Coronary artery (tissue), 2 donors: ENCODE measurements at places on chromosomes 2 and 18.

DNA sequence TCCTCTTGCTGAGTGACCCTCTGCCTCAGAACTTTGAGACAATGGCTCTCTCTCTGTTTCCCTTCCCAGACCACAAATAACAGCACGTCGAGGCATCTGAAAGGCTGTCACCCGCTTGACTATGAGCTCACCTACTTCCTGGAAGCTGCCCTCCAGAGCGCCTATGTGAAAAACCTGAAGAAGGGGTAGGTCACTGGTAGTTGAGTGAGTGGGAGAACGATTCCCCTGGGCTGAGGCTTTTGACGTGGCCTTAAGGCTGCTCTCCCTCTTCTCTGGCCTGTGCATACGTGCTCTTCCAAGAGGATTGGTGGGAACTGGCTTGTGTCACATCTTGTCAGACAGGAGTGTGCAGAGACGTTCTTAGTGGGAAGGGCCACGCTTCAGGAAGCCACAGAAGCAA, 63.1 kb upstream of the MCFD2 start:
- no peak for DNase-seq

- DNase-seq = no peak
Observed at GRCh38 chr18:40917056-40917455, 1038.0 kb upstream of the PIK3C3 start.

DNA sequence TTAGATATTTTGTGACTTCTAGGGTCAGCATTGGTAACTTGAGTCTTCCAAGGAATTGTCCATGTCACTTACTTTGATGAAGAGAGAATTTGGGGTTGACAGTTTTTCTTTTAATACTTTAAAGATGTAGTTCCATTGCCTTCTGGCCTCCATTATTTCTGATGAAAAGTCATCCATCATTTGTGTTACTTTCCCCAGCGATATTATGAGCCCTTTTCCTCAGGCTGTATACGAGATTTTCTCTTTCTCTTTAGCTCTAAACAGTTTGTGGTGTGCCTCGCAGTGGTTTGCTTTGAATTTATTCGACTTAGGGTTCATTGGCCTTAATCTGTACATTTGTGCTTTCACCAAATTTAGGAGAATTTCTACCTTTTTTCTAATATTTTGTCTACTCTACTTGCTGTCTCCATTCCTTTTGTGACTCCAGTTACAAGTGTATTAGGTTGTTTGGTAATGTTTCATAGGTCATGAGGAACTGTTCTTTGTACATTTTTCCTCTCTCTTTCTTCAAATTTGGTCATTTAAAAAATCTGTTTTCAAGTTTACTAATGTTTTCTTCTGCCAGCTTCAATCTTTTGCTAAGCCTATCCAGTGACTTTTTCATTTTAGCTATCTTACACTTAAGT, 131.4 kb upstream of the OTOS start:
- DNase-seq = no peak

GRCh38 chr2:231617059-231617926, 24.6 kb downstream of the TEX44 start:
- DNase-seq = no peak

- DNase-seq = no peak
Observed at GRCh38 chr2:111173338-111173737, 52.6 kb downstream of the BCL2L11 start.

- DNase-seq = no peak
Observed at GRCh38 chr18:13871701-13872100, 43.6 kb downstream of the MC2R start.

DNA sequence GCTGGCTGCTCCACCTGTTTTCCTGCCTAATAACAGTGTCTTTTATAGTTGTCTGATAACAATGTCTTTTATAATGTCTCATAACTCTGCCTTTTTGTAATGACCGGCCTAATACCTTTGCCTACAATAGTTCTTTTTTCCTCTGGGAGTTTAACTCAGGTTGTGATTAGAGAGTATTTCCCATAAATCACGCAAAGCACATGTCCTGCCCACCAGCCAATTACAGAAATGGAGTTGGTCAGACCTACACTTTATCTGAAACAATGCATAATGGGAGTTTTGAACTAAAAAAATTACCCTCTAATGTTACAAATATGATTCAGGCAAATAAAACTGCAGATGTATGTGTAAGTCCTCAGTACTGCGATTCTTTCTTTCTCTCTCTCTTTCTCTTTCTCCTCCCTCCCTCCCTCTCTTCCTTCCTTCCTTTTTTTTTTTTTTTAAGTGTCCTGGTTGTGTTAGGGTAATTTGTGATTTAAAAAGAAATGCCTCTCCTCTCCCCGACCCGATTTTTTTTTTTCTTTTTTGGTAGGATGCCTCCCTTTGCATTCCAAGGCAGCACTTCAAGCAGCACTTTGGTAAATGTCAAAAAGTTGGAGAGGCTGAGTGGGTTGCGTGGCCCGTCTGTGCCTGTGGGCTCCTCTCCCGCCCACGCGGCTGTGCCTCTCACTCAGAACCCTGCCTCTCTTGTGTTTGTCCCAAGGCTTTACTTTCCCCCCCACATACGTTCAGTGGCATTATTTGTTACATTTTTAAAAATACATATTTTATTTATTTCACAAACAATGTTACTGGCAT, 147.3 kb downstream of the AGAP1 start:
- no peak for DNase-seq

- no peak for DNase-seq
Observed at GRCh38 chr2:44244135-44244871, 31.0 kb upstream of the SLC3A1 start.

DNA sequence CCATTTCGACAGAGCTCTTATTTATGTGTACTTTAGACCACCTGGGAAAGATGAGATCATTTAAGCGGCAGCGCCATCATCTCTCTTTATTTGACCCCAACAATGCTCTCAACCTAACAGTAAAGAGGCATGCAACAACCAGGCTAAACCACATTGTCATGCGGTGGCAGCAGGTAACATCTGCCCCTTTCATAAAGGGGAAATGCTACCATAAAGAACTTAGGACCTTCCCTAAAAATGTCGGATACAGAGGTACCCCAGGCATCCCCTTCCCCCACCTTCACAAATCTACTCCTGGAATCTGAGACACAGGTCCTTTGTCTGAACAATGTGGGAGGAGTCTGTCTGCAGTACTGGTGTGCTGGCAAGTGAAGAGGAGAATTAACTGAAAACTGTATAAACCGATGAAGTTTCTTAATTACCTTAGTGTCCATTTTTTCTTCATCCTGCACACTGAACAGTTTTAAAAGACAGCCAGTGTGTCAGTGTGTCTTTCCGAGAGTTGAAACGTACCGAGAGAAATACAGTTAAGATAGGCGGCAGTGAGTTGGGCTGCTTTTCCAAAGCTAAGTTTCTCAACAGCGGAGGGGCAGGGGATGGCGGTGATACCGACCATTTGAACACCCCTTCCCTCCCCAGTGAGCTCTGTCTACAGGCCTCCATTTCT, 1.9 kb downstream of the MEX3C start:
- no peak for DNase-seq

DNA sequence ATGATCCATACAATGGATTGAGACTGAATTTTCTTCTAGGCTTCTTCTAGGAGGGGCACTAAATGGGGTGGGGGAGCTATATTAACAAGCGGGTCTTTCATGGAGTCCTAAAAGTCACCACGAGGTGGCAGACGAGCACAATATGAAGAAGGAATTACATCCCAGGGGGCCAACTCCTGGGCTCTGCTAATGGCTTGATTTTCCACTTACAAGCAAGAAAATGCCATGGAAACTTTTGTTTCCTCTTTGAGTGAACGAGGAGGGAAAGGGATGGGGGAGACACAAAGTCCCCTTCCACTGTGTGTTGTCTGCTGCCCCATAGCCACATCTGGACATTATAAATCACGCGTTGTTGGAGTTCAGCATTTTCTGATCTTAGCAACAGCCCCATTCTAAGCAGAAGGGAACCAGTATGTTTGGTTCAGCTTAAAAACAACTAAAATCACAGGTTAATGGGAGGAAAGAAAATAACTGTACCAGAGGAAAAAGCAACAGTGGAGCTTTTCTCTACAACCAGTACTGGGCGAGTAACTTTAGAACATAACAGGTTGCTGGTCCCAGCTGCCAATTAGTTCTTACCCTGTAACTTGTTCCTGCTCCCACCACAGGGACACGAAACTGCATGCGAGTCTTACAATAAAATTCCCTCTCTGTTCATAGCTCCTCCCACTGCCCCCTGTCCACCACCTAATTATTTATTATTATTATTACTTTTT, 285.0 kb upstream of the PARD3B start:
- no peak for DNase-seq

- no peak for DNase-seq
Observed at GRCh38 chr2:171347591-171348032, 86.2 kb downstream of the METTL8 start.

- no peak for DNase-seq
Observed at GRCh38 chr2:23378496-23378895, 6.5 kb upstream of the KLHL29 start.

GRCh38 chr18:30451981-30452380, 590.6 kb downstream of the DSC3 start:
- no peak for DNase-seq

GRCh38 chr2:191995285-191995684, 148.4 kb upstream of the CAVIN2 start:
- no peak for DNase-seq

- DNase-seq = no peak
Observed at GRCh38 chr2:109736177-109736827, 57.8 kb upstream of the RGPD5 start.

- no peak for DNase-seq
Observed at GRCh38 chr2:181554061-181554830, 97.1 kb downstream of the ITGA4 start.

DNA sequence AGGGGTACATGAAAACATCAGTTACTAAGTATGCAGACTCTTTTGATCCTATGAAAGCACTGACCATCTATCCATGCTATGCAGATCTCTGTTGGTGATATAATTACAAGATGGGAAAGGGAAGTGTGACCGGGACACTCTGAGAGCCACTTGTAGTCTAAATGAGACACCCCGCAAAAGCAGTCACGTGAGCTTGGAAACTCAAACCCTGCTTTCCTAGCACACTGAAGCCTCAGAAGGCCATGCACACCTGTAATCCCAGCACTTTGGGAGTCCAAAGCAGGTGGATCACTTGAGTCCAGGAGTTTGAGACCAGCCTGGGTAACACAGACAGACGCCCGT, 137.5 kb downstream of the INO80D start:
- DNase-seq = no peak

GRCh38 chr2:3126171-3126910, 251.3 kb downstream of the EIPR1 start:
- peak; percentile 49 for DNase-seq

DNA sequence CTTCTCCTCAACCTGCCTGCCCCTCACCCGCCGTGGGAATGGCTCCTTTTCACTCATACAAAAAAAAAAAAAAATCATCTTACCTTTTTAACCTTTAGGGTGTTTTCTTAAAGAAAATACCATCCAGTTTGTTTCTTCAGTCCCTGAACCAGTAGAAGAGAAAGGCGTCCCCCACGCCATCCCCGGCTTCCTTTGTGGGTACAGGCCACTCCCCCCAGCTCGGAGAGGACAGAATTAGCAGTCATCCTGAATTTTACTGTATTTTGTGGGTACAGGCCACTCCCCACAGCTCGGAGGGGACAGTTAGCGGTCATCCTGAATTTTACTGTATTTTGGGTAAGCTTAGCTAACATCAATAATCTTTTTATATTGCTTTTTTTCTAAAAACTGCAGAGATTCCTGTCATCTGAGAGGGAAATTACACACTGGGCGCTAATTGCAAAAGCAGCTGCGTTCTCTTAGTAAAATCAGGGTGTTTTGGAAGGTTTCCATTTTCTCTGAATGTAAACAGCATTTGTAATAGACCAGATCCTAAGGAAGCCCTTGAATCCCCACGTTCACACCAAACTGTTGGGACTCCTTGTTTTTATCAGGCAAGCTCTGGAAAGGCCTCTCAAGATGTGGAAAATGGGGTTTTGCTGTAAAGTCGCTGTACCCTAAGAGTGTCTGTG, 72.5 kb downstream of the NFATC1 start:
- DNase-seq = no peak

DNA sequence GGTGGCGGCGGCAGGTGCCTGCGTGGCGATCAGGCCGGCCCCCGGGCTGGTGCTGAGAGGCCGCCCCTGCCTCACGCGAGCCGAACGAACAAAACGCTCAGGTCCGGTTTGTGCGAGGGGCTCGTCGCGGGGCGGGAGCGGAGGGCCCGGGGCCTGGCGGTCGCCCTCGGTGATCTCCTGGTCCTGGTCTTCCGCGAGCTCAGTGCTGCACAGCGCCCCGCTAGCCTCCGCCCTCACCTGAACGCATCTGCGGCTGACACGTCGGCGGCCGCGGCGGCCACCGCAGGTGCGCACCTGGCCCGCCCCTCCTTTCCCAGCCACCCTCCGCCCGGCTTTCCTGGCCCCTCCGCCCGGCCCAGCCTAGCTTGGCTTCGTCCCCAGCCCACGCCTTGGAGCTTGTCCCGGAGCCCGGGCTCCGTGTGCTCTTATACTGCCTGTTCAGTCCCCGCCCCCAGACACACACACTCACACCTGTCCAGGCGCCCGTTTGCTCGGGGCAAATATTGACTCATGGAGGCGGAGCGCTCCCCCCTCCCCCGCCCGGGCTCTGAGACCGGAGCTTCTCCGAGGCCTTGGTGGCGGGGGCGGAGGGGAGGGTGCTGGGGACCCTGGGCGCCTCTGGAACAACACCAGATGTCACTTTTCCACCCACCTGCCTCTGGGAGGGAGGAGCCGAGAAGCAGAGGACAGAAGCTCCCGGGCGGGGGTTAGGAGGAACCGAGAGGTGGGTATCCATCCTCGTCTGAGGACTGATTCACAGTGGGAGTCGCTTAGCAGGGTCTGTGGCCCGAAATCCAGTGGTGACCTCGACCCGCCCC, 8.6 kb upstream of the CRYBA2 start:
- no peak for DNase-seq

GRCh38 chr2:118669654-118670053, 177.8 kb downstream of the EN1 start:
- DNase-seq = no peak

- no peak for DNase-seq
Observed at GRCh38 chr2:215919624-215920243, 93.6 kb downstream of the MREG start.

DNA sequence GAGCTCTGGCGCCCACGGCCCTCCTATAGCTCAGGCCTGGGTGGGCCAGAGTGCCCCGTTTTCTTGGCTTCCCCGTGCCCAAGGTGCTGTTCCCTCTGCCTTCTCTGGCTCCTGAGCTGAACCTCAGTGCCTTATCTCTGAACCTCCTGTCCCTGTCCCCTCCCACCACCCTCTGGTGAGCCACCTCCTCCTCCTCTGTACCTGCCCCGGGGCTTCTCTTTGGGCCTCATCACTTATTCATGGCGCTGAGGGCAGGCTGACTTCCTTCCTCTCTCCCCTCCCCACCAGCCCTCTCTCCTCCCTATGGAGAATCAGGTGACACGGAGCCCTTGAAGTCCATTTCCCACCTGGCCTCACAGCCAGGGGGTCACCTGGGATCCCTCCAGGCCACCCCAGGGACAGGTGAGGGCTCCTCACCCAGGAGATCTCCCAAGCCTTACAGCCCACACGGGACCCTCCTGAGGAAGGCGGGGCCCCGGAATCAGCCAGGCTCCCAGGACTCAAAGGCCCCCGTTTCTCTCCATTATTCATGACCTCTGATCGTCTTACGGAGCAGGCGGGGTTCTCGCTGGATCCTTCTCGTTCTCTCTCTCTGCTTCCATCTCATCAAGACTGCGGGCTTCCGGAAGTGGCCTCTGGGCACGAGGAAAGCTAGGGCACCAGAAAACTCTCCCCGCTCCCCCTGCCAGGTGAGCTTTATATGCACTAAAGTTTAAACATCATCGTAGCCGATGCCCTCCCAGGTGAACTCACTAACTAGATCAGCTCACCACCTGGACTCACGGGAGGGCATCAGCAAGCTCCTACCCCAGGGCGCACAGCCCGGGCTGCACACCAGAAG, at the start of gene LOXHD1:
Gene LOXHD1, minus strand, starts transcription at position 106 of the 841 bp plus-strand sequence. CDS start 187 bp downstream, outside the sequence.
- no peak for DNase-seq
